ENCODE measurements at places on chromosomes 2 and 18.

GRCh38 chr2:2328848-2329247 lies 2.2 kb downstream of the MYT1L start:
- peak; percentile 69 for DNase-seq
- no peaks in the 10 kb centered on the region for H3K36me3 ChIP-seq
- H3K4me1 ChIP-seq = no peaks in the 10 kb centered on the region
- H3K4me3 ChIP-seq = no peak overlapping the region
- H3K27me3 ChIP-seq = no peaks in the 10 kb centered on the region

DNA sequence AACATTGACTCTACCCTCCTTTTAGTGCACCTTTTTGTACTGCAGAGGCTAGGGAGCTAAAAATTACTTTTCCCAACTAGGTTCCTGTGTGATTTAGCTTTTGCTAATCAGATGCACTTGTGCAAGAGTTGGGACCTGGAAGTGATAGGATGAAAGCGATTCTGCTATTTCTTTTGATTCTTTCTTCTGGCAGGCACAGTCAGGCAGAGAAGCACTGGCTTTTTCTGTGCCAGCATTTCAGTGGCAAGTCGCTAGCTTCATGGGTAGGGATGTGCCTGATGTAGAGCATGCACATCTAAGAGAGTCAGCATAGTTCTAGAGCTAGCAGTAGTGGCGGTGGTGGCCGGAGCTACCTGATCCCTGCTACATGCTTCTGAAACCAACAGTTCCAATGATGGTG lies 89.8 kb downstream of the MDH1 start:
- DNase-seq = no peak
- no peak overlapping the region for H3K4me3 ChIP-seq
- H3K4me1 ChIP-seq = no peaks in the 10 kb centered on the region
- H3K36me3 ChIP-seq = no peaks in the 10 kb centered on the region

DNA sequence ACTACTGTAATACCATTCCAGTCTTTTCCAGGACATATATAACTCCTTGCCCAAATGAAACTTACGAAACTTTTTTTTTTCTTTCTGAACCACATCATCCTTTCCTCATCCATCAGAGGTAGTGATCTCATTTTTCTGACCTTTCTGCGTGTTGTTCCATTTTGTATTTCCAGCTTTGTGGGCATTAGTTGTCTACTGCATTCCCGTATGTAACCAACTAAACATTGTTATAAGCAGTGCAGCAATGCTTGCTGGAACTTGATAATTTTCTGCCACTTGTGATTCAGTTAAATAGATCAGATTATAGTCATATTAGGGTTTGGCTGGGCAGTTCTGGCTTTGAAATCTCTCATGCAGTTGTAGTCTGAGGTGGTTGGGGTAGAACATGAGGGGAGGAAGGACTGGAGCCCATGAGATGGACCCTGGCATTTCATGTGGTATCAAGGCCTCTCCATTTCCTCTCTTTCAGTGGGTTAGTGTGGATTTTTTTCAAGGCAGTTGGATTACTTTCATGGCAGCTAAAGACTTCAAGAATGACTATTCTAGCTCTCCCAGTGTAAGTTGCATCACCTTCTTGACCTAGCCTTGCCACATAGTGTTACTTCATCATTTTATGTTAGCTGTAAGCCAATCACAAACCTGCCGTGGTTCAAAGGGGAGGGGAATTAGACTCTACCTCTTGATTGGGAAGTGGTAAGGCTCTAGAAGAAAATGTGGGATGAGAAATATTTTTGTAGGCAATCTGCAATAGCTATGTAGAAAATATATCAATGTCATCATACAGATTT lies 80.5 kb downstream of the EHBP1 start:
- peaks cover 12% of the 10 kb centered on the region for H3K36me3 ChIP-seq
- H3K27me3 ChIP-seq = peaks cover 2% of the 10 kb centered on the region
- no peak for DNase-seq
- no peak overlapping the region for H3K4me3 ChIP-seq
- no peak overlapping the region for H3K27ac ChIP-seq

DNA sequence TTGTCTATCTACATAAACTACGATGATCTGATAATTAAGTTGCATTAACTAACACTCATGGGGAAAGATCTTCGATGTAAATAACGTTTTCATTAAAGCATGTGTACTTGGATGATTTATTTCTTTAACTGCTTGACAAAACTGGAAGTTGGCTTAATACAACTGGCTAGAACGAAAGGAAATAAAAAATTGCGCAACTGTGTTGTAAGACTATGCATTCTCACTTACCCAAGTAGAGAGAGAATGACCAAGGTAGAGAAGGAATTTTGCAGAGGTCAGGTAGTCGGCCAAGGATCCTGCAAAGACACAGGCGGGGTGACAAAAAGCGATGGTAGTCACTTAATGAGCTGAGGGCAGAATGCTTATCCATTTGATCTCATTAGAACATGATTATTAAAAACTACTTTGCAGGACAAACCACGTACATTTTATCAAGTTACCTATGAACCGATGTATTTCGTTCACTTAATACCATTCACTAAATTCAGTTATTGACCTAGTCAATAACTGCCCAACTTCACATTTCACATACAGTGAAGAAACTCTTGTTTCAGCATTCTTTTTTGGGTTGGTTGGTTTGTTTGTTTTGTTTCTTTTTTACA lies 900 bp downstream of the SLC40A1 start:
- peak overlapping the region; percentile 21 for H3K27ac ChIP-seq
- peaks cover 20% of the 10 kb centered on the region for H3K36me3 ChIP-seq
- peaks cover 56% of the 10 kb centered on the region for H3K4me1 ChIP-seq
- peak overlapping the region; percentile 94 for H3K4me3 ChIP-seq
- H3K27me3 ChIP-seq = peaks cover 5% of the 10 kb centered on the region

GRCh38 chr2:159639712-159640111 lies 23.4 kb upstream of the BAZ2B start:
- H3K27ac ChIP-seq = no peak overlapping the region
- no peak for DNase-seq
- no peak overlapping the region for H3K4me3 ChIP-seq
- H3K4me1 ChIP-seq = no peaks in the 10 kb centered on the region

GRCh38 chr2:205496772-205497171 lies 185.5 kb upstream of the NRP2 start:
- DNase-seq = no peak
- peaks cover 2% of the 10 kb centered on the region for H3K27me3 ChIP-seq
- H3K4me3 ChIP-seq = no peak overlapping the region
- no peaks in the 10 kb centered on the region for H3K36me3 ChIP-seq
- no peak overlapping the region for H3K27ac ChIP-seq

DNA sequence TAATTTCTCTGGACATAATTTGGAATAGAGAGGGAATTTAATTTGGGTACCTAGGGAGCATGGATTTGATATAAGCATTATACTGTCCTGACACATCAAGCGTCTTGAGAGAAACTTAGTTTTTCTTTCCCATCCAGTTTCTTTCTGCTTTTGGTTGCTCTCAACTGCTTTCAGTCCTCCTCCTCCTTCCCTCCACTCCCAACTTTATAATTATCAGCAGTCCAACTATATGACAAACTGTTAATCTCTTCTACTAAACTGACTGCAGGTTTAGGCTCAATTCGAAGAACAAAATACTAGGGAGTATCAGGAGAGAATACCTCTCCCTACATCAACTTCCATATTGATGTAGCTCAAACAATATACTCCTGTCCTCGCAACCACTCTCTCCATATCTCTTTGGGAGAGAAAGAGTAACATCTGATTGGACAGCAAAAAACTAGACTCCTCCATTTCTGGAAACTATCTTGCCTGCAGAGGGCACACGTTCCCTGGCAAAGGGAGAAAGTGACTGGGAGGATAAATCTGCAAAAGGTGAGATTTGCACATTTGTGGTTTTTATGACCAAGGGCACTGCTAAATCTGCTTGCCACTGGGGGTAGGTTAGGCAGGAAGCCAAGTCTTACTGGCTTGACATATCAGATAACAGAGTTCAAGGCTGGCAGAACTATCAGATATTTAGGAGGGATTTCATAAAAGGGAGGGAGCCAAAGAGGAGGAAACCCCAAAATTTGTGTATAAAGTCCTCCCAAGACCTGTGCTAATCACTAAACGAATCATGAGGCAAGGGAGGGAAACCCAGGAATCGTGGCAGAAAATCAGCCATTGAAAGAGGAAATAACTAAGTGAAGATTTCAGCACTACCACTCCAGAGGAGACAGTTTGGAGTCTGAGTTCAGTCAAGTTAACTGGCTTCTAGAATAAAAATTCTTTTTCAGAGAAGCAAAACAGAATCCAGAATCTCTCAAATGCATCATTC lies 40.0 kb downstream of the ICA1L start:
- H3K27me3 ChIP-seq = no peaks in the 10 kb centered on the region
- no peak overlapping the region for H3K4me3 ChIP-seq
- peak; percentile 41 for DNase-seq
- H3K36me3 ChIP-seq = no peaks in the 10 kb centered on the region
- peaks cover 4% of the 10 kb centered on the region for H3K4me1 ChIP-seq

- DNase-seq = no peak
- H3K27ac ChIP-seq = no peak overlapping the region
- no peaks in the 10 kb centered on the region for H3K27me3 ChIP-seq
- H3K36me3 ChIP-seq = no peaks in the 10 kb centered on the region
Measured at GRCh38 chr18:59062643-59063006, 77.1 kb upstream of the SEC11C start.

Measured in endothelial cell (in vitro differentiated cells).